NCI-H446 (cell line): ENCODE measurements at places on chromosomes 4 and X.

GRCh38 chr4:69759189-69759604 is 1.2 kb downstream of the SULT1B1 start:
- no peak for DNase-seq

DNA sequence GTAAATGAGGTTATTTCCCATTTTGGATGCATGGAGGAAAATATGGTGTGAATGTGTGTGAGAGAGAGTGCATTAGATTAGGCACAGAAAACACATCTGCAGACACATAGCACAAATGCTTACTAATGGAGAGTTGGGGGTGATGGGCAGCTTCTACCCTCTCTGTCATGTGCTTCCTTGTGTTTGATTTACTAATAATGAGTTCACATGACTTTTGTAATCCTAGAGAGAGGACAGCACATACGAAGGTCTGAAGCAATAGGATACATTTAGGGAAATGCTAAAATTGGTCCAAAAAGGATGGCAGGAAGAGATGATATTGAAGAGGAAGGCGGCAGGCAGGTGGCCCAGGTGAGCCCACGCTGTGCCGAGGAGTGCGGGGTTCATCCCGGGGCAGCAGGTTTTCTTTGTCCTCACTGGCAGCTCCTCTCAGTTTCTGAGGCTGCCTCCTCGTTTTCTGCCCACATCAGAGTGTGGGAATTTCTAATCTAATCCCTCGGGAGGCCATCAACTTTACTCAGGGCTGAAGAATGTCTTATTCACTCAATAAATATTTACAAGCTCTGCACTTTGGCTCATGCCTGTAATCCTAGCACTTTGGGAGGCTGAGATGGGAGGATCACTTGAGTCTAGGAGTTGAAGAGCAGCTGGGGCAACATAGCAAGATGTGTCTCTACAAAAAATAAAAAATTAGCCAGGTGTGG is 15.9 kb upstream of the MAP9 start:
- DNase-seq, result no peak

- DNase-seq, result no peak
Observed at GRCh38 chrX:115561605-115562479, 868 bp downstream of the PLS3 start.

DNA sequence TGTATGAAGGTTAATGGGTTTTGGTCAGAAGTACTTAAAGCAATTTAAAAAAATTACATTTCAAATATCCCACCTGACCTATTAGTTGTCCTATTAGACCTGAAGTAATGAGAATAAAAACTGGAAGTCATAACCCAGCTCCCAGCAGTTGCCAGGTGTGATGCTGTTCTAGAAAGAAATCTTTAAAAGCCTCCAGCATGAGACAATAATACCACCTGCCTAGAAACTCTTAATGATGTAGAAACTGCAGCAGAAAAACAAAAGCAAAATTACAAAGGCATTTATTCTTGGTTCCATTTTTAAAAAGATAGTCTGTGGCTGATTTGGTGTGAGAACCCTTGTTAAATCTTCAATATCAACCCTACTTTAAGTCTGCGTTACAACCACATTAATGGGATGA is 1137.7 kb upstream of the TENM3 start:
- no peak for DNase-seq

- DNase-seq, result no peak
Observed at GRCh38 chrX:120697053-120697452, 67.2 kb upstream of the C1GALT1C1 start.

- no peak for DNase-seq
Observed at GRCh38 chr4:153788051-153788412, 851 bp downstream of the SFRP2 start.

DNA sequence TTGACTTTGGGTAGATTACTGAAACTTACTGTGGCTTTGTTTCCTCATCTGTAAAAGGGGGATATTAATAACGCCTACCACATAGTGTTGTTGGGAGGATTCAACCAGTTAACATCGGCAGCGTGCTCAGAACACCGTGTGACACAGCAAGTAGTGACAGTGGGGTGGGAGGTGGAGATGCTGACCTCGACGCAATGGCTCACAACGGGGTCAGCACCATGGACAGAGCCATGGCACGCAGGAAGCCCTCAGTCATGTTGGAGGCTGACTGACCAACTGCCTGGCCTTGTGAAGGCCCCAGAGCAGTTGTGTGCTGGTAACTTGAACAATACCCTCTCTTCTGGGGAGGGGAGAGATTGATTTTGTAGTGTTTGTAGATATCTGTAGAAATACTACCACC is 93.2 kb downstream of the WFS1 start:
- DNase-seq, result no peak

- DNase-seq, result no peak
Observed at GRCh38 chr4:119739796-119740195, 111.2 kb upstream of the PDE5A start.

- no peak for DNase-seq
Observed at GRCh38 chr4:22201256-22201655, 252.7 kb upstream of the KCNIP4 start.

DNA sequence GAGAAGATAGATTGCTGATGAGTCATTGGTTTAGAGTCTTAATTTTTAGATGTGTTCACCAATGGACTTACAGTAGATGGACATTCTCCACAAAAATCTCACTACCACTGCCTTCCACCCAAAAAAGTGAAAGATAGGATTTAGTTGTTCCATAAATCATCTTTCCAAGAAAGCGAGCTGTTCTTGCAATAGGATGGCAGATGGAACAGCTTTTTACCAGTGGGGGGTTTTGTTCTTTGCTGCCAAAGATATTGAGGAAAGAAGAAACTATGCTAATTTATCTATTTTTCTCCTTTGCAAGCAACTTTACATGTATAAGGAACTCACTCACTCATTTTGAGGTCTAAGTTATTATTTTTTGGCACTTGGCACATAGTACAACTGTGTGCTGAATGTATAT is 109.5 kb downstream of the ADGRL3 start:
- peak; percentile 88 for DNase-seq

GRCh38 chrX:68997511-68997910 is 167.7 kb downstream of the PJA1 start:
- DNase-seq, result no peak

GRCh38 chrX:66191563-66191962 is 27.5 kb downstream of the HEPH start:
- no peak for DNase-seq

DNA sequence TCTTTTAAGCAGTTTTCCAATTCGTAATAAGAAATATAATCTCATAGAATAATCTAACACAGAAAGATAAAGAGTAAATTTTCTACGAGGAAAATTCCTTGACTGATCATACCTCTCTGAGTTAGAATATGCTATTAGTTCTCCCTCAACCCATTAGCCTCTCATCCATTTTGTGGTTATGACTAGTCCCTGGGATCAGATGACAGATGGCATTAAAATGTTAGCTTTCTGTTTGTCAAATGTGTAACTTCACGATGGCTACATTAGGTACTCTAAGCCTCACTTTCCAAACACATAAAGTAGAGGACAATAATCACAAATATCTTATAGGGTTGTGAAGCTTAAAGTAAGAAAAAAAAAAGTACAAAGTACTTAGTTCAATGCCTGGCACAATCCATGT is 112.2 kb downstream of the ZAR1 start:
- no peak for DNase-seq

DNA sequence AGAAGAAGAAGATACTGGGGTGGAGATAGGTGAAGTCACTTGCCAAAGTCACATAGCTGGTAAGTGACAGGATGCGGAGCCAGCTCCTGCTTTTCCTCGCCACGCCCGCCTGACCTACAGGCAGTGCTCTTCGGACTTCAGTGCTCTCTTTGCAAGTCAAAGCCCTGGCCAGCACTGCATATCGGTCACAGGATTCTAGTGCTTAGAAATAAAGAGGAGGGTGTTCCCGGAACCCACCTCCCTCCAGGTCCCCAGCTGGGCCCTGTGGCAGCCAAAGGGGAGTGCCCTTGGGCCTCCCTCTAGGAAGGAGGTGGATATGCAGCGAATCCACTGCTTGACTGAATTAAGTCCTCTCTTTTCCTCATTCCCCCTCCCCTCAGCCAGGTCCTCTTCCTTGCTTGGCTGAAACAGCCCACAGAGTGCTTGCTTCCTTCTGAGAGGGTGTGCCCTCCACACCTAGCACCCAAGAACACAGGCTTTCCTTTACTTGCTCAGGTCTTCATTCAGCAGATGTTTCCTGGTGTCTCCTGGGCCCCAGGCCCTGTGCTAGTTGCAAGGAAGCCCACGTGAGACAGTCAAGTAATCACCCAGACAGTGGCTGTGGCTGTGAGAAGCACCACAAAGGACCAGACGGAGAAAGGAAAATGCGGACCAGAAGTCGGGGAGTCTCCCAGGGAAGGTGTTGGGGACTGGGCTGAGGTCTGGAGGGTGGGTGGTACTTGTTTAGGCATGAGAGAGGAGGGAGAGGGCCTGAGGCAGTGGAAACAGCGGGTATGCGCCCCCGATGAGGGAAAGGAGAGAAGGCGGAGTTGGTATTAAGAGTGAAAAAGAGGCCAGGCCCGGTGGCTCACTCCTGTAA is 14.0 kb upstream of the HMGB3 start:
- no peak for DNase-seq

DNA sequence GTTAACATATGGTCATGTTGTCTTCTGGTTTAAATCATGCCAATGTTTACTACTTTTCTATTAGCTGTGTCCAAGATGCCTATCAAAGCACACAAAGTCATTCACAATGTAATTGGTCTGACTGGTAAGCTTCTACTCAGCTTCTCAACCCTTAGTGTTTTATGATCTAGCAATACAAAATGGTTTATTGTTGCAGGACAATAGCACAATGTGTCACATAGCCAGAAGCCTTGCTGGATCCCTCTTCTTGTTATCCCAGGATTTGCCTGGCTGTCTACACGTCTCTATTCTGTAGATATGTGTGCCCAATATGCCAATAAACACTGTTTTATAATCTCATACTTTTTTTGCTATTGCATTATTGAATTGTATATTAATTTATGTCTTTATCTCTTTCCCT is 1111.0 kb upstream of the AGA start:
- no peak for DNase-seq

- DNase-seq, result no peak
Observed at GRCh38 chr4:96524311-96524875, 684.5 kb downstream of the PDHA2 start.

DNA sequence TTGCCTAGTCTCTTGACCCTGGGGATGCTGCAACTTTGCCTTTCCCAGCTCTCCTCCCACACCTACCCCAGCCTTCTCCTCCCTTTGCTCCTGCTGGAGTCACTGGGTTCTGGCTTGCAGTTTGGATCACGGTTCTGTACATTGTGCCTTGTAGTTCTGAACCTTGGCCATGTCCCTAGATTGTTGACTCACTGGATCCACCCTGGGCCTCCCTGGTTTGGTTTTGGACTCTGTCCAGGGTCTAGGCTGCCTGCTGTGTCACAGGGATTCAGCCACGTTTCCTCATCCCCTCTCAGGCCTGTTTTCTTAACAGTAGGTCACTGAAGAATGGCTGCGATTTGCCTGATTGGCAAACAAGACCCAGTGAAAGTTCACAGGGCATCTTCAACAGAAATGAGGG is 11.5 kb upstream of the GABRE start:
- no peak for DNase-seq

- no peak for DNase-seq
Observed at GRCh38 chr4:23333946-23334878, 555.6 kb downstream of the PPARGC1A start.

DNA sequence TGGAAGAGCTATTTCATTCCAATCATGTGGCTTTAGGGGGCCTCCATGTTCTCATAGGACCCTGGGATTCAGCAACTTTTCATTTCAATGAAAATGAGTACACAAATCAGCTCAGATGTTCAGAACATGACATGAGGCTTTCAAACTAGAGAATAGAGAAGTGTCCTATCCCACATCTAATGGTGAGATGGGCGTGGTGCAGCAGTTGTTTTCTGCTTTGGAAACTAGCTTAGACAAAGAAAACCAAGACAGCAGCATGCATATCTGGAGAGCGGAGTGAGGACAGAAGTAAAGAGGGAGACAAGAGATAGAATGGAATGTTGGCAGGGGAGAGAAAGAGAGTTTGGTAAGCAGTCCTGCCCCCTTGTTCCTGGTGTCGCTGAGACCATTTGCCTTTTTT is 1009.1 kb upstream of the IGFBP7 start:
- no peak for DNase-seq

GRCh38 chrX:132442691-132443090 is 46.1 kb downstream of the MBNL3 start:
- DNase-seq, result no peak

GRCh38 chr4:96691521-96691920 is 851.6 kb downstream of the PDHA2 start:
- no peak for DNase-seq

DNA sequence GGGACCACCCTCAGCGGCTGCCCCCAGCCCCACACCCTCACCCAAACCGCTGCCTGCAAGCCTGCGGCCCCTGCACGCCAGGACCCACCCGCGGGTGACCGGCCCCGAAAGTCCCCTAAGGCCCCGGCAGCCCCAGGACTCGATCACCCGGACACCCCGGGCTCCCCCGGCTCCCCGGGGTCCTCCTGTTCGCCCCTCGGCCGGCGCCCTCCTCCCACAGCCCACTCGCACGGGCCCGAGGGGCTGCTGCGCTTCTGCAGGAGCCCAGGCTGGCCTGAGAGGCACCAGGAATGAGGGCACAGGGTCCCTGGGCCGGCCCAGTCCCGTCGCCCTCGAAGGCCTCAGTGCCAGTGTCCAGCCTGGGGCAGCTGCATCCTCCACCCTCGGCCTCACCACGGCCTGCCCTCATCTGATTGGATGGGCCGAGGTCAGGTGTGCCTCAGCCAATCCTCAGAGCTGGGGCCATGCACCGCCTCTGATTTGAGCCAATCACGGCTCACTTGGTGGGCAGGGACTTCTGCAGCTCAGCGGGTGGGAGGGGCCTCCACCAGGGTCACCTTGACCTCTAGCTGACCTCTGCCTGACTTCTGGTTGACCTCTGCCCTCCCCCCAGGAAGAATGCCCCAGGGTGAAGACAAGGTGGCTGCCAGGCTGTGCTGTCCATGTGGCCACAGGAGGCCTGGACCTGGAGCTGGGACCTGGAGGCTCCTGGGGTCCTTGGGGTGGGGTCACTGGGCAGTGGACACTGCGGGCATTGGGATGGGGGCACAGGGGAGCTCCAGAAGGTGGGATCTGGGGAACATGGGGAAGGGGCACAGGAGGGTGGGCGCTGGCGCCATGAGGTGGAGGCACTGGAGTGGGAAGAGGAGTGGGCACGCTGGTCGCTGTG is 97.6 kb upstream of the NKX1-1 start:
- no peak for DNase-seq

DNA sequence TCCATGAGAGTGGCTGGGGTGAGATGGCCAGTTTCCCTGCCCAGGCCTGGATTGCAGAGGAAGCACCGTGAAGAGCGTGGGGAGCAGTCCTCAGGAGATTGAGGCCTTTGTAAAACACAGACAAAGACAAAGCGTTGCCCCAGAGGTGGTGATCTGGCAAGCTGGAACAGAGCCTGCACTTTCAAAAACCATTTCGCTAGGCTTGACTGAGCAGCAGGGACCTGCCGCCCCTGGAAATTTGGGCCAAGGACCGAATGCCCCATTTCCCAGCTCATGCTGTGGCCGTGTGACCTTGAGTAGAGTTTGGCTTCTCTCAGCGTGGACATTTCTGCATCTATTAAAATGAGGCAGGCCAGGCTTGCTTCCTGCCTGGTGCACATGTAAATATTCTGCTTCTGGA is 381.4 kb downstream of the BCOR start:
- DNase-seq, result no peak

- DNase-seq, result peak; percentile 20
Observed at GRCh38 chrX:69618803-69619202, 2.9 kb downstream of the EDA start.
